Ureter (tissue), 1 donor: ENCODE measurements at places on chromosomes 7 and 10.

DNA sequence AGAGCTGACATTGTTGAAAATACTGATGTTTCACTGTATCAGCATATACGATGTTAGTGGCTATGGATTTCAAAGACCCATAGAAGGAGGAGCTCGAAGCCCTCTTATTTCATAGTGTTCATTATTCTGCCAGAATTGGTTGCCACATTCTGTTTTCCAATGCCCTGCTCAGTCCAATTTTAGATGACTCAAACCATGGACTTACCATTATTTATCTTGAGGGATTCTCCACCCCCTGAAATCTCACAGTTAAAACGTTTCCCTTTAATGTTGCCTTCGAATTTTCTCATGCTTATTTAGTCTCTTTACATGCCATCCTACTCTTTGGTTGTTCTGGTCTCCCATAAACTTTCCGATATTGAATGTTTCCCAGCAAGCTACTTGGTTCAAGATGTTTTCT, 264.5 kb downstream of the HDAC9 start:
- no peak for DNase-seq

DNA sequence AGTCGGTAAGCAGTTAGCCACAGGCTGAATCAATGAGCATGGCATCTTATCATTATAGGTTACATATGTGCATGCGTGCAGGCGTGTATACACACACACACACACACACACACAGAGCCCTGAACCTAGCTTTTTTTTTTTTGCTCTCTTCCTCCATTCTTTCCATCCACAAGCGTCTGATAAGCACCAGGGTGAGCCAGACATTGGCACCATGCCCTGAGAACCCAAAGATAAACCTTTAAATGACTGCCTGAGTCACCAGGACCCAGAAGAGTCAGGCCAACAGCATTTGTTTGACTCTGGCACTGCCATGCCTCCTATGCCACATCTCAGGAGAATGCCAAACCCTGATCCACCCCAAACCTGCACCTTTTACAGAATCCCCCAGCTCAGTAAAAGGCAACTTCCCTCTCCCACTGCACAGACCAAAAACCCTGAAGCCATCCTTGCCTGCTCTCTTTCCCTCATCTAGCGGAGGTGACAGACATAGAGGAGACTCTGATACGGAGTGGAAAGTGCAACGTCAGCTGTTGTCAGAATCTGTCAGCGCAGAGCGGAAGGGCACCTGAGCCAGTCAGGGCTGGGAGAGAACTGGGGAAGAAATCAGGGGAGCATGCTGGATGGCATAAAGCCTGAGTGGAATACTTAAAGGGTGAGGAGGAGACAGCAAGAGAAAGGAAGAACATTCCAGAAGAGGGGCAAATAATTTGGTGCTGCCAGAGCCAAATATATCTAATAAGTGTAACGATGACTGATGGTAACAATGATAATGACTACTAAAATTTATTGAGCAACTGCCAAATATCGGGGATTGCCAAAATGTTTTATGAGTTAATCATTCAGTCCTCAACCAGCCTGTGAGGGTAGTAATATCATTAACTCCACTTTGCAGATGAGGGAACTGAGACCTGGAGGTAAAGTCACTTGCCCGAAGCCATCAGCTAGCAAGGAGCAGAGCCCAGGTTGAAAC, 3.2 kb downstream of the PARP12 start:
- DNase-seq: peak; percentile 91

DNA sequence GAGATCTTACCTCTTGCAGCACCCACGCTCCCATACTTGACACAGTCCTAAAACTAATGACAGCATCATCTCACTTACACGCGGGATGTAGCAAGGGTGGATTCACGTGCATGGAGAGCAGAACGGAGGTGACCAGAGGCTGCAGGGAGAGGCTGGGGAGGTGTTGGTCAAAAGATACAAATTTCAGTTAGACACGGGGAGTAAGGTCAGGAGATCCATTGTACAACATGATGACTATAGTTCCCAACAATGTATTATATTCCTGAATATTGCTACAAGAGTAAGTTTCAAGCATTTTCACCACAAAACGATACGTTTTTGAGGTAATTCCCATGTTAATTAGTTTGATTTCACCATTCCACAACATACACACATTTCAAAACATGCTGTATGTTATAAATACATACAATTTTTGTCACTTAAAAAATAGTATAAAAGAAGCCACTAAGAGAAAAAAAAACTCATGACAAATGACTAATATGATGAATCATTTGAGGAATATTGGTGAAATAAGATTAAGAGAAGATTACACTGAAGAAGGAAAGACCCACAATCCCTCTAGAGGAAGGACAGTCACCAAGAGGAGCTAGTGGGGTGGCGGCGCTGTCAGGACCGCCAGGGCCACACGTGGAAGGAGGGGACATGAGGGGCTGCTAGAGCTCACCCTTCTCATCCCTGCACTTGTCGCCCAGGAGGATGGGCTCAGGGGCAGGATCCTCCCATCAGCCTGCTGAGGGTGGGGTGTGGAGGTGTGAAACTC, 49.4 kb upstream of the EGFR start:
- DNase-seq: no peak

GRCh38 chr10:89909752-89910151, 208.4 kb downstream of the KIF20B start:
- no peak for DNase-seq

DNA sequence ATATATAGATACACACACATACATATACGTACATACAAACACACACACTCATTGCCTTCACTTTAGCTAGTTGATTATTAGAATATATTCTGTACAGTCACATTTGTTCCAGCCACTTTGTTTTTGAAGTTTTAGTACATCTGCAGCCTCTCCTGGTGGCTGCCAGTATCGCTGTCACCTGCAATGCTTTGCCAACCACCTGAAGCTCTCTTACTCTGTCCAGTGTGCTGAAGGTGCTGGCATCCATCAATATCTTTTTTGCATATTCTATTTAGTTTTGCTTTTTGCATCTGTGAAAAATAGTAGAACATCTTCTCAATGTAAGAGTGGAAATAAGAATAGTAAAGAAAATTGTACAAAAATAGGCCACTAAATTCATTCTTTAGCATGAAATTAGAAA, 388.6 kb downstream of the EXOC4 start:
- no peak for DNase-seq

GRCh38 chr10:91002656-91003055, 81.8 kb upstream of the ANKRD1 start:
- no peak for DNase-seq

DNA sequence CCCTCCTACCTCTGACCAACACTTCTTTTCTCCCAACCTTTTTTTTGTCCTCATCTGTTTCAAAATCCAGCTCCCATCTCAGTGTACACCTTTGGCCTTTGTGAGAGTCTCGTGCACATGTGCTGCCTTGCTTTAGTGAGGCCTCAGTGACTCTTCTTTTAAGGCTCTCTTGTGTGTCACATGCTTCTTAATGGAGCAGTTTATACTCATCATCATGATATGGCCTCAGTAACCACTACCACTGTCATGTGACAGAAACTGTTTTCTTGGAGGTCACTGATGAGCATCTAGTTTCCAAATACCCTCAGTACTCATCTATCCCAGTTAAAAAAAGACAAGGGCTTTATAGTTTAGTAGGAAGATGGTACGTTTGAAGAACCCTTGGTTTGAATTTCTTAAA, 8.1 kb upstream of the ARHGAP22 start:
- no peak for DNase-seq

DNA sequence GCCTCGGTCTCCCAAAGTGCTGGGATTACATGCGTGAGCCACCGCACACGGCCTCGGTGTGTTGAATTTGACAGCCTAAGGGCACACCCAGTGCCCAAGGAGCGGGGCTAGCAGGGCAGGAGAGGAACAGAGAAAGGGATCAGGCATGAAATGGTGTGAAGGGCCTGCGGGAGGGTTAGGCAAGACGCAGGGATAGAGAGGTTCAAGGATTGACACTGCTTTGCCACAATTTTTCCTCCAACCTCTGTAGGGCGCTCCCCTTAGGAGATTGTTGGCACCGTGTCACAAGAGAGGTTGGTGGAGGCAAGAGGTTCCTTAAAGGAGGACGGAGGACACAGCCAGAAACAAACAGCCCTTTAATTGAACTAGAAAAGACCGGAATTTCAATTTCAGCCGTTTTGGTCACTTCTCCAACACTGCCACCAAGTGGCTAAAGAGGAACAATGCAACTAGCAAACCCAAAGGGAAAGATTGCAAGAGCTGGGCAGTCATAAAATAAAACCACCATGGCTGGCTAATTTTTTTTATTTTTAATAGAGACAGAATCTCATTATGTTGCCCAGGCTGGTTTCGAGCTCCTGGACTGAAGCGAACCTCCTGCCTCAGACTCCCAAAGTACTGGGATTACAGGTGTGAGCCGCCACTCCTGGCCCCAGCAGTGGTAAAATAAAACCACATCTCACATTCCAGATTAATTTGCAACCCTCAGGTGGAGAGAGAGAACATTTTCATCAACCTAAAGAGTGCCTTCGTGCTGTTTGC, 6.9 kb upstream of the CREB3L2 start:
- no peak for DNase-seq

DNA sequence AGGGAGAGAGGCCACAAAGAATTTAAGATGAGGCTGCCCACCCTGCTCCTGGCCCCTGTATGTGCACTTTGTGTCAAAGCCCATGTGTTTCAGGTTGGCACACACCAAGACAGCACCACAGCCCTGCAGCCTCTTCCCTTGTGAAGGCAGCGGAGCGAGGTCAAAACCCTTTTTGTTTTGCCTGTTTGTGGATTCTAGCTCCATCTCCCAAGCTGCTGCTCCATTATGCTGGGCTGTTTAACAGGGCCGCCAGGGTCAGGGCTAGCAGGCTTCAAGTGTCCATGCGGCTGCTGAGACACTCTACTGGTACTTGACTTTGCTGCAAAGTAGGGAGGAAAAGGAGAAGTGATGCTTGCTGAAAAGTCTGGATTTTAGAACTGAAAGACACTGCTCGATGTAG, 142.3 kb upstream of the EFCAB10 start:
- no peak for DNase-seq

- DNase-seq: no peak
Measured at GRCh38 chr7:26650103-26650502, 214.3 kb downstream of the SKAP2 start.

GRCh38 chr10:35232527-35232926, 103.8 kb upstream of the CCNY start:
- no peak for DNase-seq

- peak; percentile 33 for DNase-seq
Measured at GRCh38 chr10:42975005-42975493, 101.8 kb upstream of the RET start.

DNA sequence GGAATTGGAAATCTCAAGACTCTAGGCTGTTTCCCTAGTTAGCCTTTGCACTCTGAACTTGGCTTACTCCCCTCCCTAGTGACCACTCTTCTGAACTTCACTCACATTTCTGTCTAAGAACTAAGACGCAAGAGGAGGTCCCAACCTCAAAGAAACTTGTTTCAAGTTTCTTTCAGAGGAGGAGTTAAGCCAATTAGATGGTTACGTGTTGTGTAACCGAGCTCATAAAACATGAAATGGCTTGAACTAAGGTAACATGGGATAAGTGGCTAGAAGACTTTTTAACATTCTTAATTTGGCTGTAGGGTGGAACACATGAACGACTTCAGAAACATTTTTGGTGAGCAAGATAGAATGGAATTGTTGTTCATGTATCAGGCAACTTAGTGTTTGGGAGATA, 39.5 kb upstream of the SEC61G start:
- DNase-seq: no peak

- no peak for DNase-seq
Measured at GRCh38 chr7:113119429-113119828, 1.1 kb upstream of the SMIM30 start.

GRCh38 chr10:110279407-110279986, 25.2 kb downstream of the SMNDC1 start:
- no peak for DNase-seq

DNA sequence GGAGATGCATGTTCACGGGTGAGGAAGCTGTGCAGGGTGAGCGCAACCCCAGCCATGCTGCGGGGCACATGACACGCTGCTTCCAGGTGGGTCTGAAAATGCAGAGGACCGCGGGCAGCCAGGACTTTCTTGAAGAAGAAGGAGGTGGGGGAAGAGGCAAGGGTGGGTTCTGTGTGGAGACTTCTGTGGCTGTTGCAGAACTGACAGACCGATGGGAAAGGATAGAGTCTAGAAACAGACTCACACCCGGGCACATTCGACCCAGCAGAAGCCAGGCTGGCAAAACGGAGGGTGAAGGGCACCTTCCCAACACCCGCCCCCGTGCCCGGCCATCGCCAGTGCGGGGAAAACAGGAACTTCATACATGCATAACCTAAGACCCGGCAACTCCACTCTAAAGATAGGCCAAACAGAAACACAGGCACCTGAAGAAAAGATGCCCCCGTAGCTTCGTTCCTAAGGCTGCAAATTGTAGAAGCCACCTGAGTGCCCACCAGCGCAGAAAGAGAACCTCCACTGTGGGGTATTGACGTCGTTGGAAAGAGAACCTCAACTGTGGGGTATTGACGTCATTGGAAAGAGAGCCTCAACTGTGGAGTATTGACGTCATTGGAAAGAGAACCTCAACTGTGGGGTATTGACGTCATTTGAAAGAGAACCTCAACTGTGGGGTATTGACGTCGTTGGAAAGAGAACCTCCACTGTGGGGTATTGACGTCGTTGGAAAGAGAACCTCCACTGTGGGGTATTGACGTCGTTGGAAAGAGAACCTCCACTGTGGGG, 4.8 kb upstream of the KNDC1 start:
- DNase-seq: no peak

DNA sequence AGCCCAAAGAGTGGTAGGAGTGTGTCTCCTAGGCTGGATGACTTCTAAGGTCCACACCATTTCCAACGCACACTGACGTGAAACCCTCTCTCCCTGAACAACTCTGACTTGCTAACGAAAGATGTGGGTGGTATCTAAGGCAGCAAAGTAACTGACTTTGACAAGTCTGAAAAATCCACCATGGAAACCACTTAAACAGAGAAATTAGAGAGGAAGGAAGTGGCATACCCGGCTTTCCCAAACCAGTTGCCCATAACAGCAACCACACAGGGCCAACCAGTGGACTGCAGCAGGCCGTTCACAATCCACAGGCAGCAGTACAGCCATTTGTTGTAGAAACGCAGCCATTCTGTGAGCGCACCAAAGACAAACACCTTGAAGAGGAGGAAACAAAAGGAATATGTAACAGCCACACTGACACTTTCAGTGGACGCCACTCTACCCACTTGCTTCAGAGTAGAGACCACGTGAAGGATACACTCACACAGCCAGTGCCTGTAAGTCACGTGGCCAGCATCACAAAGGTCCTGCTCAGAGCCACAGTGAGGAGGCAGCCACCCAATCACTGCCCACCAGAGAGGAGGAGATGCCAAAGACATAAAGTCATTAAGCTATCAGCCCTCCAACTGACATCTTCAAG, 39.8 kb downstream of the SLC37A3 start:
- no peak for DNase-seq

GRCh38 chr10:83458611-83459010, 680.7 kb upstream of the GHITM start:
- DNase-seq: no peak

- DNase-seq: no peak
Measured at GRCh38 chr7:94482796-94483195, 26.8 kb upstream of the CASD1 start.
